Left kidney (tissue), 8 donors: ENCODE measurements at places on chromosomes 12 and 14.

GRCh38 chr12:116714175-116714574 is 23.7 kb downstream of the SPRING1 start:
- no peak for DNase-seq

DNA sequence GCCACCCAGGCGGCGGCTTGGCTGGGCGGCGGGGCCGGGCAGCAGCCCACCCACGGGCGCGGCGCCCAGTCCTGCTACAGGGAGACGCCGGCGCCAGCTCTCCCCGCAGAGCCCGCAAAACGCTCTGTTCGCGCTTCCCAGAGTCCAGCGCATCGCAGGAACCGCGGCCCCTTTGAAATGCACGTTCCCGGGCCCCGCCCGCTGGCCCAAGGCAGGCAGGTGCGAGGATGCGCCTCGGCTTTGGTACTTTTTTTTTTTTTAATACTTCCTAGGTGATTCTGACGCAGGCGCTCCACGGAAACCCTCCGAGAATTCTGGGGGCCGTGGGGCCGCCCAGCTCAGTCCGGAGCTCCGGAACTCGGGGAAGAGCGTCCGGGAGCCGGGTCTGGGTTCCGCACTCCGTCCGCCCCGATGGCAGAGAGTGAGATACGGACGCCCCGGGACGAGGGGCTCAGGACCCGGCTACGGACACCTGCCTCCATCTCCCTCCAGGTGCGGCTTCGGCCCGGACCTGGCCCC is 483 bp downstream of the POC1B start:
- DNase-seq: no peak

DNA sequence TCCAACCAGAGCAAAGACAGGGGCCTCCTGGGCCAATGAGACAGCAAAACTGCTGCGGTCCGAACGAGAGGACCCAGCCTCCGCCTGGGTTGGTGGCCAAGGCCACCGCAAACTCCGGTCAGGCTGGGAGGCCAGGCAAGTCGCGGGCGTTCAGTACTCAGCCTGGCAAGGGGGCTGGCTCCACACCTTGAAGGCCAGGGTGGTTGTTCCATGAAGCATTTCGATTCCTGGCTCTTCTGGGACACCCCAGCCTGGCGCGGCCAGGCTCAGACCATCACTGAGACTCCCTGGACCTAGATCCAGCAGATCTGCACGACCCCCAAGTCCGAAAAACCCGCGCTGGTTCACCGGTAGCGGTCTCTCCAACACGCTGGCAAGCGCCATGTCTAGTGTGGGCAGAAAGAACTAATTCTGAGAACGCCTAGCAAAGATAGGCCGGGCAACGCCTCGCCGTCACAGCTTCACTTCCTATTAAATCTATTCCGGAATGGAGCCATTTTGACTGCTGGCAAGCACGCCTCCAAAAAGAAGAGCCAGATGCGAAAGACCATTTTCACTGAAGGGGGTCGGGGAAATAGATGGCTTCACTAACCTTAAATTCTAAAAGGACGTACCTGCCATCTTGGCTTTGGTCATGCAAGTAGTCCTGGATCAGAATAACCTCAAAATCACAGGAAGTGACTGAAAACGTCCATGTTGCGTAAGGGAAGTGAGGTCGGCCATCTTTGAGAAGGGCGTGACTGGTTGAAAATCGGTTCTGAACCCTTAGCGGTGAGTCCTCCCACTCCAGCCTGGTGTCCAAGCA is at the start of gene PSMB5:
Gene PSMB5, minus strand, starts transcription at position 403 of the 805 bp plus-strand sequence. Its CDS starts 19 bp downstream, at position 384.
- peak; percentile 96 for DNase-seq

GRCh38 chr14:96324219-96324618 is 38.9 kb downstream of the ATG2B start:
- no peak for DNase-seq

GRCh38 chr12:77047341-77048109 is 17.8 kb downstream of the E2F7 start:
- no peak for DNase-seq

DNA sequence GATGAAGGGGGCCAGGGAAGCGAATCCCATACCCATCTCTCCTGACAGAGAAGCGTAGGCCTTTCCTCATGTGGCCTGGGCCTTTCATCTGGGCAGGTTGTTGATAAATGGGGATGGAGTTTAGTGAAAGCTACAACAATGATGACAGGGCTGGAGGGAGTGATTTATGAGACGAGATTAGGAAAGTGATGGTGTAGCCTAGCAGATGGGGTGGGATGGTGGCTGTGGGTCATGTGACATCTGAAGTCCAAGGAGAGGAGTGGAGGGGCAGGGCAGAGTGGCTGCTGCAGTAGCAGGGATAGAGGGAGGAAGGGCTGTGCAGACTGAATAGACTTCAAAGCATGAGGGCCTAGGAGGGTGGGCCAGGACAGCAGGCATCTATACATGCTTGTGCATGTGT is 85.5 kb downstream of the ADCK1 start:
- DNase-seq: no peak

- no peak for DNase-seq
These were observed 129.6 kb upstream of the IGF1 start for GRCh38 chr12:102609996-102610395.

DNA sequence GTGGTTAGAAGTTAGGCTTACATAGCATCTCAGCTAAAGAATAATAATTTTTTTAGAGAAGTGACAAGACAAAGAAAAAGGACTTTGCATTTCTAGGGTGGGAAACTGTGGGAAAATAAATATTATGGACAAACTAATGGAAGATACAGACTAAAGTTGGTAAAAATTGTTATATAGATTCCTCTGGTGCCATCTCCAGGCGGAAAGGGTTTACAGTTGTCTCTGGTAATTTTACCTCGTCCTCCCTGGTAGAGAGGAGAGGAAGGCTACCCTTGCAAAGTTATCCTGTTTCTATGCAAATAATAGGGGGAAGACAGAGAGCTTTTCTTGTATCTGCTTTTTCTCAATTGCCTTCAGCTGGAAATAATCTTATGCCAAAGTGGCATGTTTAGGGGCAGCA is 5.2 kb downstream of the OR11G2 start:
- DNase-seq: no peak

DNA sequence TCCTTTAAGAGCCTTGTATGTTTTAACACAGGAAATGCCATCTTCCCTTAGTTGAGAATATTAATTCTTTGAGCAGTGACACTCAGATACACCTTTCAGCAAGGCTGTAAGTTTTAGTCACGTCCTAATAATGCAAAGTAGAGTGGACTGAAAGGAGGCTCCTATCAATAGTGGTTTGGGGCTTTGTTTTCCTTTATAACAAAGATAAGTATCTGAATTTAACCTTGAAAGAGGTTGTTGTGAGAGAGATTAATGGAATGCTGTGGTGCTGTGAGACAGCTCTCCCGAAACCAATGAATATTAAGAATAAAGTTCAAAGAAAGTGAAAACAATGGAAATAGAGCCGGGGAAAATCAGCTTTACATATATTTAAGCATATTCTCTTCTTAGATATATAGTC is 259.6 kb downstream of the ERC1 start:
- no peak for DNase-seq

DNA sequence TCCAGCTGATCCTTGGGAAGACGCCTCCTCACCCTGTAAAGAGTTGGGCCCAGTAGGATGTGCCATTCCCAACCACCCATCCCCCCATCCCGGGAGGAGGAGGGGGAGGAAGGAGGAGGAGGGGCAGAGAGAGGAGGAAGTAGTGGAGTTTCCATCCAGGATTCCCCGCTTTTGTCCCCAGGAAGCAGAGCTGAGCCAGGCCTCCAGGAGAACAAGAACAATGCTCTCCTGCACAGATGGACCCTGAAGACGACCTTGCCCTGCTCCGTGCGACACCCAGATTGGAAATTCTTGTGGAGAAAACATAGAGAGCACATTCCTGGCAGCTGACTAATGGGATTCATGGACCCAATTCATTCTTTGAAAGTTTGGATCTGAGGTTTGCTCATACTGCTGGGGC is 132.3 kb upstream of the CRY1 start:
- DNase-seq: no peak

GRCh38 chr14:99094901-99095300 is 177.1 kb downstream of the BCL11B start:
- no peak for DNase-seq

DNA sequence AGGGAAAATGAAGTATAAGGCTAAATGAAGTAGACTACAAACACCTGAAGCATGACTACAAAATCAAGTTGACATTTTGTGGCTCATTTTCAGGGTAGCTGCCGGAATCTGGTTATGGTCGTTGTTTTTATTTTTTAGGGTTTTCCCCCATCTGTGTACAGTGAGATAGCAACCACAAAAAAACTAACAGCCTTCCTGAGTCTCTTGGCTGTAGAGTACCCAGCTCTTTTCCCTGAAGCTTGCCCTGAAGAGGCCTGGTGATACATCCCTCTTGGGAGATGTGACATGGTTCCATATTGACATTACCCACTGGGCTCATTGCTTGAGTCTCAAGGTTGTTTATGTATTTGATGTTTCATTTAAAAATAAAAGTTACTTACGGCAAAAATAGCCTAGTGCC is 424.0 kb downstream of the ZFP36L1 start:
- DNase-seq: no peak

GRCh38 chr12:111777345-111778045 is 10.8 kb downstream of the ALDH2 start:
- DNase-seq: no peak

- no peak for DNase-seq
These were observed 214.8 kb downstream of the CHST11 start for GRCh38 chr12:104671409-104672095.

DNA sequence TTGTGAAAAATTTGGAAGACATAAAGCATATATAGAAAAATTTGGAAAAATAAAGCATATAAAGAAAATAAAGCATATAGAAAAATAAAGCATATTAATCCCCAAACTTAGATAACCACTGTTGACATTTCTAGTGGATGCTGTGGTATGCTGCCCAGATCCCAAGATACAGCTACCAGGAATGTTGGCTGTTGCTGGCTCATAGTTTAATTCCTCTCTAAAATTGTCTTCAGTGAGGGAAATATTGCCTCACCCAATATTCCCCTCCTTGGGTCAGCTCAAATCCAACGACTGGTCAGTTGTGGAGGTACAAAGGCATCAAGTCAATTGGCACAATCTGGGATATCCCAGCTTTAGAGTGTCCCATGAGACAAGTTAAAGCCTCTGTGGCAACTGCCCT is 10.1 kb upstream of the KICS2 start:
- no peak for DNase-seq

- DNase-seq: no peak
These were observed 25.3 kb downstream of the TTC8 start for GRCh38 chr14:88849716-88850115.

DNA sequence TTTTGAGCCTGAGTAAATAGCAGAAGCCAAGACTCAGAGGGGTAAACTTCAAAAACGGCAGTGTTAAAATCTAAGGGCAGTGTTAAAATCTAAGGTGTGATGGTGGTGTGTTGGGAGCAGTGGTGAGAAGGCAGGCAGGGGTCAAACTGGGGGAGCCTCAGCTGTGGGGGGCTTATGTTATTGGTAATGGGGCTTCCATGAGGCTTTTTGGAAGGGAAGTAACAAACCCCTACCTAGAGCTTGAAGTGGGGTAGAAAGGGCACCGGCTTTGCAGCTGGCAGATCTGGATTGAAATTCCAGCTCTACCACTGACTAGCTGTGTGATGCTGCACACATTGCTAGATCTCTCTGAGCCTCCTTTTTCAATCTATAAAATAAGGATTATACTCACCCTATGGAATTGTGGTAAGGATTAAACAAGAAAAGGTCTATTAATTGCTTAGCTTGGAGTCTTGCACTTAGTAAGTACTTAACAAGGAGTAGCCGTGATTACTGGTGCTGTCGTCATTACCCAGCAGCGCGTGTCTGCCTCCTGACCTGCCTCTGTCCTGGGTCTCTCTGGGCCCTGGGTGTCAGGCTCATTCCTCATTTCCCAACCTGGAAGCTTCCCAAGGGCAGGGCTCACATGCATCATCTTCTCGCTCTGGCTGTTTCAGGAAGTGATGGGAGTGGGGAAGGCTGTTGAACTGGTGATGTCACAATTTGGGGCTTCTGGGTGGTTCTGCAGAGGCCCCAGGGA is 18.5 kb upstream of the KRT80 start:
- no peak for DNase-seq

GRCh38 chr12:44654646-44655639 is 221.2 kb downstream of the NELL2 start:
- DNase-seq: peak; percentile 17

DNA sequence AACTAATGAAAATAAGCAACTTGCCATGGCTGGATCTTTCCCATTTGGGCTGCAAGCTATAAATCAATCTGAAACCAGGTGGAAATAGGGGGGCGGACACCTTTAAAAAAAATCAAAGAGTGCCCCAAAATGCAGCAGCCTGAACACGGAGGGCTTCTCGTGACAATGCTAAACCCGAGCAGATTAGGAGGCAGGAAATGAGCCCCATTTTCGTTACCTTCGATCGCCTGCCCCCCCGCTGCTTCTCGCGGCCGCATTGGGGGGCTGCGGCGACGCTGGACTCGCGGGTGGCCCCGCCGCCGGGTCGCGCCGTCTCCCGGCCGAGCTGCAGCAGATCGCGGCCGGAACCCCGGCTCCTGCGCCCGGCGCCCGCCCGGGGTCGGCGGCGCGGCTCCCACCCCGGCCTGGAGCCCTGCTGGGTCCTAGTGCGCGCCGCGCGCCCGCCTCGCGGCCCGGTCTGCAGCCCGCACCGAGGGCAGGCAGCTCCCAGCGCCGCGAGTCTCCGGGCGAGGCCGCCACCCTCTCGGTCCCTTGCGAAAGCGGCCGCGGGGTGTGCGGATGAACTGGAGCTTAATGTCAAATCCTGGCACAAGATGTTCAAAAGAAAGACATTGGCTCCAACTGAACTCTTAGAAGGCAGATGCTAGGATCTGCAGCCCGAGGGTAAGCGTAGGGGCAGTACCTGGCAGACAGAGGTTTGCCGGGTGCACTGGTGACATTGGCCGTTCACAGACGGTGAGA is 201.9 kb upstream of the FOXN3 start:
- peak; percentile 70 for DNase-seq

DNA sequence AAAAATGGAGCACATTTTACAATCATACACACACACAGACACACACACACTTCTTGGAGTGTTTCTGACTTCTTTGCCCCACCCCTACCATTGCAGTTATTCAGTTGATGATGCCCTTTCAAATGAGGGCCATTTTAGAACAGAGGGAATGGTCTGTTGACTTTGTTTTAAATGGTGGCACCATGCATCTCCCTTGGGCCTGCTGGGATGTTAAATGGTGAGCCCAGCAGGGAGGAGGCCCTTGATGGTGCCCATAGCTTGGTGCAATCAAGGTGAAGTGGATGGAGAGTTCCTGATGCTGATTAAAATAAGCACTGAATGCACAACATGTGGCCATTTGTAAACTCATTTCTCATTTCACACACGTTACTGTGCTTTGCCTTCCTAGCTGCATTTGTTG is 13.3 kb downstream of the C12orf75 start:
- DNase-seq: no peak

DNA sequence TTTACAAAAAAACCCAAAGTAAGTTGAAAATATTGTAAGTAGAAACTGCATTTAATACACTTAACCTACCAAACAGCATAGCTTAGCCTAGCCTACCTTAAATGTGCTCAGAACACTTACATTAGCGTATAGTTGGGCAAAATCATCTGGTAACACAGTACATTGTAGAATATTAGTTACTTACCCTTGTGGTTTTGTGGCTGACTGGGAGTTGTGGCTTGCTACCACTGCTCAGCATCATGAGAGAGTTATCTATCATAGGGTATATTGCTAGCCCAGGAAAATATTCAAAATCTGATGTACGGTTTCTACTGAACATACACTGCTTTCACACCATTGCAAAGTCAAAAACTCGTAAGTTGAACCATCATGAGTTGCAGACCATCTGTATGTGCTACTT is 141.7 kb upstream of the GARIN6 start:
- no peak for DNase-seq
